NCI-H146 (cell line): ENCODE measurements at places on chromosomes 2 and 18.

GRCh38 chr2:127314193-127314988 is 20.4 kb upstream of the ERCC3 start:
- peak; percentile 7 for DNase-seq

- no peak for DNase-seq
These were observed 161.9 kb downstream of the DNAH6 start for GRCh38 chr2:84678214-84678613.

GRCh38 chr18:80229363-80229762 is 18.0 kb downstream of the PARD6G start:
- no peak for DNase-seq

DNA sequence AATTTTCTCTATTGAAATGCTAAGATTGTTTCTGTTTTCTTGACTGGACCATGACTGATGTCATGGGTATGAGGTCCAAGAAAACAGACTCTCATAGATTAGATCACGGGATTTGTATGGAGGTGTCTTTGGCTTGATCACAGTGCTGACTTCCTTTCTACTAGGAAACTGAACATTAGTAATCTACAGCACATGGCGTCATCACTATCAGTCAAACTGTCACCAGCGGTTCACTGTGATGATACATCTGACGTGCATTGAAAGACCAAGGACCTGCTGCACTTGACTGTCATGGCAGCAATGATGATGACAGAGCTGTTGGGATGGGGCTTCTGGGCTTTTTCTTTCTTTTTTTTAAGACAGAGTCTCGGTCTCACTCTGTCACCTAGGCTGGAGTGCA is 28.2 kb upstream of the IMPA2 start:
- no peak for DNase-seq

DNA sequence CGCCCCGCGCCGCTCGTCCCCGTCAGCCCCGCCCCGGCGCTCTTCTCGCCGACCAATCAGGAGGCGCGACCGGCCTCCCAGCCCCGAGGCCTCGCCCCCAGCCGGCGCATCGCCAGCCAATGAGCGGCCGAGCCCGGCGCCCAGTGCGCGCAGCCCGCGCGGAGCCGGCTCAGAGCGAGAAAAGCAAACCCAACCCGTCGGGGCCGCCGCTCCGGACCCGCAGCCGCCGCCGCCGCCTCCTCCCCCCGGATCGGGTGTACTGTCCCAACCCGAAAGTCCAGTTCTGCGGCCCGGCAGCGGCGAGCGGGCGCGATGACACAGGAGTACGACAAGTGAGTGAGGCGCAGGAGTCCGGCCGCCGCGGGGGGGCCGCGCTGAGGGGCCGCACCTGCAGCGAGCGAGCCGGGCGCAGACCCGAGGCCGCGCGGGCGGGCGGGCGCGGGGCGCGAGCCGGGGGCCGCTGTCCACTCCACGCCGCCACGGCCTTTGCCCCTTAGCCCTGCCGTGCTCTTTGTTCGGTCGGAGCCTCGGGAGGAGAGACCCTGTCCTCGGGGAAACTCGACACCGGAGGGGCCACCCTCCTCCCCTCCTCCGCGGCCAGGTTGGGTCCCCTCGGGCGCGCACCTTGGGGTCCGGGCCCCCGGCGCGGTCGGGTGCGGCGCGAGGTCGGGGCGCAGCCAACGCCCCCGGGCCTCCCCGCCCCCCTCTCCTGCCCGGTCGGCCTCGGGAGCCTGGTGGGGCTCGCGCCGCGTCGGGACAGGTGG is at the start of gene GRHL1:
Gene GRHL1, plus strand, starts transcription at position 172 of the 764 bp plus-strand sequence. Its CDS starts 141 bp downstream, at position 313.
- peak; percentile 88 for DNase-seq

GRCh38 chr2:8407332-8407731 is 274.5 kb upstream of the ID2 start:
- DNase-seq, result no peak

- no peak for DNase-seq
These were observed 221.9 kb downstream of the TSN start for GRCh38 chr2:121977326-121977725.

DNA sequence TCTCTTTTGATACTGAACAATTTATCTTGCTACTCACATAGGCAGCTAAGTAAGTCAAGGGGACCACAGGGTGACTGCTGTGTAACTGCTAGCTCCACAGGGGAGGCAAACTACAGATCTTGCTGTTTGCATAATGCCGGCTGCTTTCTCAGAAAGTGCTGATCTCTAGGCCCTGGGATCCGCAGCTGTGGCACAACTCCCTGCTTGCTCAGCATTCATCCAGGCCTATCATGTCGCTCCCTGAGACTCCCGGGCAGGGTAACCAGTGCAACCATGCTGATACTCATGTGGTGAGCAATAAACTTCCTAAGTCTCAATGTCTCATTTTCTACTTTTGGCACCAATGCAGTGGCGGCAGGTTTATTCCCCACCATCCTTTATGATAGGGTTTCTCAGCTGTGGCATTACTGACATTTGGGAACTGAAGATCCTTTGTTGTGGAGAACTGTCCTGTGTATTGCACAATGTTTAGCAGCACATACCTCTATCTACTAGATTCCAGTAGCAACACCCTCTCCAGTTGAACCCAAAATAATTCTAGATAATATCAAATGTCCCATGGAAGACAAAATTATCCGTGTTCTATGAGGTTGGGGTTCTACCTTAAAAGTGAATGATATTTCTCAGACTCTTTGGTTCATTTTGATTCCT is 1101.3 kb downstream of the LRP1B start:
- DNase-seq, result no peak

- no peak for DNase-seq
These were observed 224.0 kb downstream of the AFF3 start for GRCh38 chr2:99918389-99918788.

GRCh38 chr2:65435625-65436168 is 3.3 kb upstream of the SPRED2 start:
- DNase-seq, result peak; percentile 87

- no peak for DNase-seq
These were observed 92.7 kb upstream of the SNTG2 start for GRCh38 chr2:857937-858336.

- no peak for DNase-seq
These were observed 238.3 kb downstream of the EN1 start for GRCh38 chr2:118609138-118609537.

DNA sequence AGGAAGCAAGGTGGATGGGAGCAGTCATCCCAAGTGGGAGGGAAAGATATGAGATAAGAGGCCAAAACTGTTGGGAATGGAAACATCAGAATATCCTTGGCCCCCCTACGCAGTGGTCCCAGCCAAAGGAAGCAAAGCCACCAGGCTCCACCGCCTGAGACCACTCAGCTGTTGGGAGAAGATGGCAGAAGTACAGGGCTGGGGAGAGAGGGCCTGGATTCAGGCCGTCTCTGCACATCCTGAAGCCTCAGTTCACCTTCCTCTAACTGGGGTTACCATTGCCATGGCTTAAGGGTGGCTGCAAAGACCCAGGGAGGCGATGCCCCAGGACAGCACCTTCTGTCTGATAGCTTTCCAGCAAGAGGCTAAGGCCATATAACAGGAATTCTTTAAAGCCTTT is 193.8 kb downstream of the MGAT5 start:
- DNase-seq, result no peak

- DNase-seq, result peak; percentile 98
These were observed 182.0 kb downstream of the TCF4 start for GRCh38 chr18:55405893-55406406.

DNA sequence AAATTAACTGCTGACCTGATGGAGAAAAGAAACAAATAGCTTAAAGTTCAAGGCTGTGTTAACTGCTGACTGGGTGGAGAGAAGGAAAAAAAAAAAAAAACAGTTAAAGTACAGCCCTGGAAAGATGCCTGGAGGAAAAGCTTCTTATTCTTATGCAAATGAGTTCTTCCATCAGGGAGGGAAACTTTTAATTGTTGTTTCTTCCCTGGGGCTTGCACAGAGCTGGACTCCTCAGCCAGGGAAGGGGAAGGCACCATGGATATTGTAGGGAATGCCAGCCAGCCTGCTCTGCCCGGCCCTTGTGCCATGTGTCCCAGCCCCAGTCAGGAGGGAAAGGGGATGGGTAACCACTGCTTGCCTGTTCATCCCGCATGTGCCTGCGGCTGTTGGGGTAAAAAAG is 833.1 kb upstream of the CRIM1 start:
- no peak for DNase-seq

DNA sequence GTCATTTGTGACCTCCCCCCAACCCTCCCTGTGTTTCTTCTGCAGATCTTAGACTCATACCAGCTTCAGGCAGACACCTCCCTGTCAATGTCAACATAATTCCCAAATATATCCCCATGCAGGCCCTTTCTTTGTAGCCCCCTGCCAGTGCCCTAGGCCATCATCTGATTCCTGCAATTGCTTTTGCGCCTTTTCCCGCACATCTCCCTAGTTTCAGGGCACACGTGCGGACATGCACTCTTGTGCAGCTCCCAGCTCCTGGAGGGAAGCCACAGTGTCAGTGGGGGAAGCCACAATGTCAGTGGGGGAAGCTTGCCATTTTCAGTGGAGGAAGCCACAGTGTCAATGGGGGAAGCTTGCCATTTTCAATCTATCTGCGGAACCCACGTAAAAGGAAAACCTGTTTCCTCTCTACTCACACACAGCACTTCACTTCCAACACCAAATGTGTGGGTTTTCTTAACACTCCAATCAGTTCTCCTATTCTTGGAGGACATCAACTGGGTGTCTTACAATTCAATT is 256.4 kb downstream of the ACKR3 start:
- DNase-seq, result no peak

GRCh38 chr18:48530399-48531081 is 8.3 kb upstream of the CTIF start:
- no peak for DNase-seq
